ENCODE measurements at places on chromosomes 16 and 17.

- DNase-seq: no peak
Measured at GRCh38 chr16:3961449-3961849, 80.9 kb upstream of the CREBBP start.

- no peak for DNase-seq
Measured at GRCh38 chr17:51261024-51261963, 948 bp downstream of the UTP18 start.

DNA sequence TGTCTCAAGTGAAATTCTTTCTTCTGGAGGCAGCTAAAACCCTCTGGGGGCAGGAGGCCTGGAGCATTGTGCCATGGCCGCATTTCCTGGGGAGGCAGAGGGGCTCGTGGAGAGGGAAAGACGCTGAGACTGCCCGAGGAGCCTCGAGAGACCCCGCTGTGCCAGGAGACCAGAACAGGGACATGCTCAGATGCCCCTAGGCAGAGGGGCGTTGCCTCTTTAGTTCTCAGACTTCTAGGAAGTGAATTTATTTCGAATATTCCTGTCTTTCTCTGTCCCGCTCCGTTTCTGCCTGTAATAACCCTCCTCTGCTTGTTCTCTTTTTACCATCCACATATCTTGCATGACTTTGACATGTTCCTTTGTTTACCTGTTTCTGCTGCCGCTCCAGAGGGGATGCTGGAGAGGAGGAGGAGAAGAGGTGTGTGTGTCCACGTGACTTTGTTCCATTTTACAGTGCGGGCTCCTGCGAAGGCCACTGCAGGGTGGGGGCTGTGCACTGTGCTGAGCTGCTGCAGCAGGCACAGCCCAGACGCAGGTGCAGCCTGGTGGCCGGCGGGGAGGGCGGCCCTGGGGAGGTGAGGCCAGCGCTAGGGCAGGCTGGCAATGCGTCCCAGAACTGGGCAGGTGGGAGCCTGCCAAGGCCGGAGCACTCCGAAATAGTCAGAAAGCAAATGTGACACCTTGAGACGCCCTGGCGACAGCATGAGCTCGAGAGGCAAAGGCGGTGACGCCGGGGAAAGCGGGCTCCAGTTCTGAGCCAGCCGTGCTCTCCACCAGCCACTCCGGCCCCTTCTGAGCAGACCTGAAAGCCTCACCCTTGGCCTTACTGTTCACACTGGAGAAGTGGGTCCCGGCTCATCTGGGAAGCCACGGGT lies 29.9 kb downstream of the CIBAR2 start:
- no peak for DNase-seq

- no peak for DNase-seq
Measured at GRCh38 chr17:410543-411401, 58.2 kb upstream of the RPH3AL start.

- DNase-seq: no peak
Measured at GRCh38 chr16:64287655-64288528, 834.0 kb downstream of the CDH11 start.

DNA sequence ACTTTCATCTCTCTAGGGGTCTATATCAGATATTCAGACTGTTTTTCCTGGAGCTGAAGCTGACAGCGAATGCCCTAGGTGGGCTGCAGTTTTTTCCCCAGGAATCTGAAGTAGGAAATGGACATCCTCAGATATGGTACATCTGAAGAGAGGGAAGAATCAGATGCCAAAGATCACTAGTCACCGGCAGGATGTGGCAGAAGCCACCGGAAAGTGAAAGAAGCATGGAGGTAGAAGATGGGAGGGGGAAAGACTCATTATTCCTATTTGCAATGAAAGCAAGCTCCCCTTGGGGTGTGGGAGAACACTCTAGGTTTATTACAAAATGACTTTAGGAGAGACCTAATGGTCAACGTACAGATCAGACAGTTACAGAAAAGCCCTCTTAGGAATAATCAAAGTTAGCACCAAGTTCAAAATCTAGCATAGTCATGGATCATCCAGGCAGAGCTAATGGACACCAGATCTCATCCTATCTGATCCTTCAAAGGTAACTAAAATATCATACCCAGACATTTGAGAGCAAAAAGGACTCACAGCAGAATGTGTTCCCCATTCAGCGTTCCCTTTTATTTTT lies 110.7 kb downstream of the HS3ST3A1 start:
- DNase-seq: no peak
